ENCODE measurements at places on chromosomes 16 and 17. TPM values are rescaled to one million over a fixed set of nuclear protein-coding genes. Genes with fewer than 3 reads are reported as not detected.

The ABCA6 gene
- 0.27 TPM for total RNA-seq

The RNF222 gene
- 0.27 TPM for total RNA-seq

The CDK5R1 gene
- 0.81 TPM for total RNA-seq

The NRN1L gene
- total RNA-seq, result 0.27 TPM

The LPO gene
- under 0.01 TPM for total RNA-seq

The SP6 gene
- total RNA-seq, result 0.27 TPM

The CTRL gene
- 2.2 TPM for total RNA-seq

The TBC1D3D gene
- not detected for total RNA-seq
